ENCODE measurements at places on chromosomes 1 and 21. TPM values are rescaled to one million over a fixed set of nuclear protein-coding genes. Genes with fewer than 3 reads are reported as not detected.
A peak's percentile ranks its signal among the peaks of the same experiment; 100 is the strongest.

The NTRK1 gene
- 0.21 TPM for polyA plus RNA-seq

The SMIM1 gene
- 3.4 TPM for polyA plus RNA-seq

The IFI44L gene
- 2.8 TPM for polyA plus RNA-seq

GRCh38 chr1:76759950-76760349 lies 107.3 kb upstream of the ST6GALNAC5 start:
- peak; percentile 58 for DNase-seq

DNA sequence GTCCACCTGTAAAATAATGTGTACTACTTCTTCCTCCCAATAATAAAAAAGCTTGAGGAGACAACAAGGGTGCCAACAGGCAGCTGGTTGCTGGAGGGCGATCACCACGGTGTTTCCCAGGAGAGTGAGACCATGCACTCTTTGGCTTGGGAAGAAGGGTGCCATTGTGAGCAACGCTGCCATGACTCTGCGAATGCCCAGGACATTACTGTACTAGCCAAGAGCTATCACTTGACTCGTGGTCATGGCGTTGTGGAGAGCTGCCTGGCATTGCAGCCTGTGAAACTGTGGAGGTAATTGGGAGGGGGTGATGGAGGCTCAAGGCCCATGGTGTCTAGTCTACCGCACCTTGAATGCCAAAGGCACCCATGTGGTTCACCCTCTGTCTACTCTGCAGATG lies 14.6 kb upstream of the PRMT2 start:
- no peak for DNase-seq

- no peak for DNase-seq
Observed at GRCh38 chr1:168731244-168731953, 2.4 kb upstream of the DPT start.

DNA sequence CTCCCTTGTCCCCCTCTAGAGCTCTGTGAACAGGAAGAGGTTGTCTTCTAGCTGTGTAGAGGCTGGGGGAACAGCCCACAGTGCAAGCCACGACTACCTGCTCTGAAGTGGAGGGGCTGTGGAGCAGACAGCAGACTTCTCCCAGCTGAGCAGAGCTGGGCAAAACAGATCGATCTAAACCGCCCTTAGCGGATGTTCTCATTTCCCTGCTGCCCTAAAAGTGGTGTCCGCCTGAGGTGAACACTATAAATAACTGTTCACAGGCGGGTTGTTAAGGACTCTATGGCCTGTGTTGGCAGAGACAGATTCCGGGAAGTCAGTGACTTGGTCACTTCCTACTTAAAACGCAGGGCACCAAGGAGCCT lies 203.2 kb downstream of the RHOU start:
- no peak for DNase-seq

GRCh38 chr1:181134543-181135436 lies 46.3 kb downstream of the IER5 start:
- DNase-seq = no peak

- DNase-seq = no peak
Observed at GRCh38 chr1:58431901-58432620, 114.5 kb downstream of the OMA1 start.

- no peak for DNase-seq
Observed at GRCh38 chr1:42831273-42831672, 14.1 kb upstream of the SVBP start.

GRCh38 chr1:191634801-191635508 lies 523.3 kb upstream of the RGS18 start:
- DNase-seq = no peak

DNA sequence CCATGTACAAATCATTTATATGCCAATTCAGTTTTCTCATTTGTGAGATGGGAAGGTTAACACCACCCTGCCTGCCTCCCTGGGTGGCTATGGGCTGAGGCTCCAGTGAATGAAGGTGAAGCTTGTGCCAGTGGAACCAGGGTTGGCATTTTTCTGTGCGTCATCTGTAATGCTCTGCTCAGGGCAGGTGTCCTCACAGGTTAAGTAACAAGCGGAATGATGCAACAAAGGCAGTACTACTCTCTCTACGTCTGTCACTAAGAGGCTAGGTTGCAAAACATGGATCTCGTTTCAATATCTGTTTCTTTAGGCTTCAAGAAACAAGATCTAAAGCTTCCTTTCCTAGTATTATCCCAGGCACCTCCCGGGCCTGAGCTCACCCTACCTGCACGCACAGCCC lies 67.0 kb upstream of the ZNF648 start:
- DNase-seq = no peak
